ENCODE measurements at places on chromosomes 11 and 22. TPM values are rescaled to one million over a fixed set of nuclear protein-coding genes. Genes with fewer than 3 reads are reported as not detected.
A peak's percentile ranks its signal among the peaks of the same experiment; 100 is the strongest.

GRCh38 chr22:20258584-20259326 is 9.4 kb downstream of the RTN4R start:
- no peak for DNase-seq

- DNase-seq, result peak; percentile 19
Measured at GRCh38 chr11:40403321-40403720, 1056.1 kb downstream of the LRRC4C start.

DNA sequence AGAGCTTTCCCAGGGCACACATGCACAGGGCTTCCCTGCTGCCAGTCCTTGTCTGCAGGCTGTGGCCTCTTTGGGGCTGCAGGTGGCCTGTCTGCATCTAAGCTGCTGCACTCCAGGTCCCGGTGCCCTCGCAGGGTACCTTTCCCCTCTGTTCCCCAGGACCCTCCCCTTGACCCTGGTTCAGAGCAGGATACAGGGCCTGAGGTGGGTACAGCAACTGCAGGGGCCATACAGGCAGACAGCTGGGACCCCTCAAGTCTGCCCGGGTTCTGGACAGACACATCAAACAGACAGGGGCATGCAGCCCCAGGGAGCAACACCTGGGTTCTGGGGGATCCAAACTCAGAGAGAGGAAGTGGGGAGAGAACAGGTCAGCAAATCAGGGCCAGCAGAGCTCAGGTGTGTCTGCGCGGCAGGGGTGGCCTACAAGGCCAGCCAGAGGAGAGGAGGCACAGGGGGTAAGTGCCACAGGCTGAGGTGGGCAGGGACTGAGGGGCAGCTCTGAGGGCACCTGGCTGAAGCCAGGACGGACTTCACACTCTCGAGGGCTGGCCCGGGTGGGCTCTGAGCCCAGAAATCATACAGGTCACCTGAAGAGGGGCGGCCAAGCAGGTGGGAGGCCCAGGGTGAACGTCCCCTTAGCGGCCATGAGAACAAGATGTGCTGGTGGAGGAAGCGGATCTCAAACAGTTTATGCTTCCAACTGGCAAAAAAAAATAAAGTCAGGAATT is 29.9 kb upstream of the COMT start:
- no peak for DNase-seq

- no peak for DNase-seq
Measured at GRCh38 chr11:97742717-97743116, 1278.0 kb upstream of the CNTN5 start.

DNA sequence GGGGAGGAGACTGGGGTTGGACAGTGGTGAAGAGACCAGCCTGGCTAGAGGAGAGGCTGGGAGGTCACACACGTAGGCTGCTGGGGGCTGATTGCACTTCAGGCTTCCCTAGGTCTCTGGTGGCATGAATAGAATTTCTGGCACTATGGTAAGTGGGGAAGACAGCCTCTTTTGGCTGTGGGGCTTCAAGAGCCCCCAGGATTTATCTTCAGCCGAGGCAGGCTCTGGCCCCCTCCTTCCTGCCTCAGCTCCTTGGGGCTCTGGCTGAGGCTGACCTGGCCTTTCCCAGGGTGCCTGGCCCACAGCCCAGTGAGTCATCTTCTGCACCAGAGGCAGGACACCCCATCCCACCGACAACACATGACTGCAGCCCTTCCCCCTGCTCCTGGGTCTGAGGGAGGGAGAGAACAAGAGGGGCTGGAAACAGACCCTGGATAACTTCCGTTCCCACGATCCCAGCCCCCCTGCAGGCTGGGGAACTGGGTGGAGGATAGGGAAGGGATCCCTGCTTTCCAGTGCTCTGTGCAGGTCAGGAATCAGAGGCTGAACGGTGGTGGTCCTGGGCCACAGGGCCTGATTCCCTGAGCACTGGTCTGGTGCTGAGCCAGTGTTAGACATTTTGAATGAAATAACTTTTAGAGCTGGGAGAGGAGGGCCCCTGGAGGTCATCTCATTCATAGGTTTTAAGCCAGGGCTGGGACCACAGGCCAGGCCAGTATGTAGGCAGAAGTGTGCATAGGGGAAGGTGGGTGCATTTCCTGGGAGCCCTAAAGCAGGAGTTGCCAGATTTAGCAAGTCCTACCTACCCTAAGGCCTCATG is 26.5 kb downstream of the ARHGEF17 start:
- DNase-seq, result peak; percentile 67

DNA sequence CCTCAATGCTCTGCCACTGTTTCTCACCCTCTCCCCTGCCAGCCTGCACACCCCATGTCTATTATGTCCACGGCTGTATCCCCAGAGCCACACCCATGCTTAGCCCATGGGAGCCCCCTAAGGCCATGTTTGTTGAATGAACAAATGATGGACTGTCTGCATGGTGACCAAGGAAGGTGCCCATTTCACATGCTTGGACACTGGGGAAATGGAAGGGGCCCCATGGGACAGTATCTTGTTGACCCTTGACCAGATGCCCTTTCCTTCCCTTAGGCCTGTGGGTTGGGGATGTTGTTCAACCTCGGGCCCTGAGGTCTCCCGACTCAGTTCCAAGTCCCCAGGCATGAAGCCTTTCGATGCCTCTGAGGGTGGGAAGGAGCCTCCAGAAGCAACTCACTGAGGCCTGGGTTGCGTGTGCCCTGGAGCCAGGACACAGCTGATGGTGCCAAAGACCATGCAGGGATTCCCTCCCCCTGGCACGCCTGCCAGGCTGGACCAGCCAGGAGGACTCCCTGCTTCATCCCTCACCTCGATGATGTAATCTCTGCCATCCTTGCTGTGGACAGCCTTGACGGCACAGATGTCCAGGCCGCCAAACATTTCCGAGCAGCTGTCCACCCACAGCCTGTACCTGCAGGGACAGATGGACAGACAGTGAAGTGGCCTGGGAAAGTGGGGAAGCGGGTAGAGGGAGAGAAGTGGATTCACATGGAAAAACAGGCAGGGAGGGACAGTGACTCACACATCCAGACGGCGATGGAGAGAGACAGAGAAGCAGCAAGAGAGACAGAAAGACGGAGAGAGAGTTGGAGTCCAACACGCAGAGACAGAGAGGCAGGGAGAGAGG is 58.9 kb downstream of the FBXO7 start:
- DNase-seq, result no peak

GRCh38 chr11:16561150-16561549 is 177.3 kb upstream of the C11orf58 start:
- peak; percentile 4 for DNase-seq

Gene OVCH2
- total RNA-seq, result under 0.01 TPM

DNA sequence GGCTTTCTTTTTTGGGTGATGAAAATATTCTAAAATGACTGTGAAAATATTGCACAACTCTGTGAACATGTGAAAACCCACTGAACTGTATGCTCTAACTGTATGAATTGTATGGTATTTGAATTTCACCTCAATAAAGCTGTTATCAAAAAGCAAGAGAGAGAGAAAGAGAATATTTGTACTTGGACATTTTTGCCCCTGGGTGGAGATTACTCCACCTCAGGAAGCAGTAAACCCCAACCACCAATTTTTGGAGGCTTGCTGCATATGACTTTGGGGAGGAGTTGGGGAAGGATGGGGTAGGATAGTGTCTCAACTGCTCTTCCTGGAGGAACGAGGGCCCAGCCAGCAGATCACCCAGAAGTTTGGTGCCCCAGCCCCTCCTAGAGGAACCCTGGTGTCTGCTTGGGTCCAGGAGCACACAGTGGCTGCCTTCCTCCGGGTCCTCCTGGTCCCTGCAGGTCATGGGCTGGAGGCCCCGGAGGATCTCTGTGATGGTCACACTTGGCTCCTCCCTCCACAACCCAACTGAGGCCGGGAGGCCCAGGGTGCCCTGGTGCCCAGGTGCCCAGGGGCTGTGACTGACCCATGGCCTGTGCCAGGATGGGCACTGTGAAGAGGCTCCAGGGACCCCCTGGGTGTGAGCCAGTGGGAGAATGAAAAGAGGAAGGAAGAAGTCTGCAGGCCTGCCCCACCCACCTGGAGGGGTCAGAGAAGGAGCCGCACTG is 15.3 kb upstream of the PICK1 start:
- no peak for DNase-seq

DNA sequence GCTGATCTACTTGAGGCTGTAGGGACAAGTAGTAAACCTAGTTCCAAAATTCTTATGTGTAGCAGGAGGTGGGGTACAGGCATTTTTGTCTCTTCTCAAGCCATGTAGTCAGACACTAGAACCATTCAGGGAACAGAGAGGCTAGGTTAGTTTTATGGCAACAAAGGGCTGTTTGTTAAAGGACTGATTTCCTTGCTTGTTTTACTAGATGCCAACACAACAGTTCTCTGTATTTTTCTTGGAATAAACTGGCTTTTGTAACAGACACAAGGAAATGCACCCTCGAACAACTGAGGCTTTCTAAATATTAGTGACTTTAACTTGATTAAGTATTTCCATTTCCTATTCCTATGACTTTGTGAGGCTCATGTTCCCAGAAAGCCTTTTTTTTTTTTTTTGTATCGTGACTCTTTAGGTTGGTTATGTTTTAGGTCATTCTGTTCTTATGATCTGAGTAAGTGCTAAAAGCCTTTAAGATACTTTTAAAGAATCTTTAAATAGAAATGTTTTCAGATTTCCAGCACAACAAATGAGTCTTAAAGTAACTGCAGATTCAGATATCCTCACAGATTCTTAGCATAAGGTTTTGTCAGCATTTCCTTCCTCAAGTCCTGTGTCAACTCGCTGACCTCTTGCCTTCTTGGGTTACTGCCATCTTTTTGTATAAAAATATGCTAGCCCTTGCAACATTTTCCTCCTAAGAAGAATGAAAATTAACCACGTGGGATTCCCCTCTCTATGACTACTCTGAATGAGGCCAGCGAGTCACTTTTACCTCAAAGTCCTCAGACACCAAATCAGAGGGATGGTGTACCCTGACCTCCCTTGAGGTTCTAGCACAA is 92.5 kb downstream of the CCDC83 start:
- peak; percentile 88 for DNase-seq

DNA sequence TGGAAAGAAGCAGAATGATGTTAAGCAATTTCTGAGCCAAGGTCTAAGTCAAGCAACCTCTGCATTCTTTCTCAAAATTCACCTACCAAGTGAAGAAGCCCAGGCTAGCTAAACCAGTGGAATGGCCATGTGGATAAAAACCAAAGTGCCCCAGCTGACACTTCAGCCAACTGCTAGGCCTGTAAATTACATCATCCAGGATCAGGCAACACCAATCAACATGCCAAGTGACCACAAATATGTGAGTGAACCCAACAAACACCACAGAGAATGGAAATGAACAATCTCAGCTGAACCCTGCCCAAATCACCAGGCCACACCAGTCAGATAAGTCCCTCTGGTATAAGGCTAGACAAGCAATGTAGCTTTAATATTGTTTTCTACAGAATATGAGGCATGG is 25.1 kb upstream of the FJX1 start:
- DNase-seq, result peak; percentile 88

DNA sequence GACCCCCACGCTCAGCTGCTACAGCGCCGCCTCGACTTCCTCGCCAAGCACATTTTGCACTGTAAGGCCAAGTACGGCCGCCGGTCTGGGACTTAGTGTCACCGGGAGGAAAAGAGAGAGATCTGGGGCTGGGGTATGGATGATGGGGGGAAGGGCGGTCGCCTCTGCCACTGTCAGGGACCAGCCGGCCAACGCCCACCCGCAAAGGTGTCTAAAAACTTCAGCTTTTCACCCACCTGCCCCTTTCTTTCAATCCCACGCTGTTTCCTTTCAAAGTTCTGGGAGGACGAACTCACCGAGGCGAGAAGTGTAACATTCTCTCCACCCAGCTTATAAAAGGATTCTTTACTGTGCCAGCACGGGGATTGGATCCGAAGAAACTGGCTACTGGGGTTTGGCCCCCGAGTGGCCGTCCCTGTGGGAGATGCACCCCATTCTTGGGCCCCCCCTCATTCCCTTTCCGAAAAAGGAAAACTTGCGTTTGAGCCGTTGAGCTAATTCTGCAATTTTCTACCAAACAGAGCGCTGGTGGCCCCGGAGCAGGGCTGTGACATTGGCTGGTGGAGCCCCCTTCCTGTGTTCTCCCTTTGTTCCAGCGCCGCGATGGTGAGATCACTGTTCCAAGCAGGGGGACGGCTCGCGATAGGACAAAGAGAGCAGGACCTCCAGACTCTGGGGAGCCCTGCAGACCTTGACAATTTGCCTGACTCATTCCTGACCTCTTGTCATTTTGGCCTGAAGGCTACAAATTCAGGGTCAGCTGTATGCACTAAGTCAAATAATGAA is 1.8 kb downstream of the FJX1 start:
- DNase-seq, result peak; percentile 29

Gene RIMBP3B
- total RNA-seq, result under 0.01 TPM

GRCh38 chr22:22388090-22388489 is 120.5 kb downstream of the ZNF280B start:
- DNase-seq, result no peak

- DNase-seq, result no peak
Measured at GRCh38 chr11:14059491-14059890, 97.0 kb downstream of the SPON1 start.

DNA sequence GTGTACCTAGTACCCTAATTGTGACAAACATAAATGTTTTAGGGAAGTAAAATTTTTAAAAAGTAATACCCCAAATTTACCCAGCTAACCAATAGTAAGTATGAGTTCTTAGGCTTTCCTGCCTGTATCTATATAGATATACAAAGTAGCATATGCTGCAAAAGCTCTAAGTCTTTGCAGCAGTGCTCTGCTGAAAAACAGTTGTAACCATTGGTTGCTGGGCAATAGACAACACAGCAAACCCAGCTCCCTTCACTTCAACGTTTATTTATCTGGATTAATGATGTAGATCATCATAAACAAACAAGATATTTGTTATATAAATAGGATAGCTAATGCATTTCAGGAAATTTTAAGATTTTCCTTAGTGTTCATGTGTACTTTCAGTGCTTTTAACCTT is 82.7 kb downstream of the PAX6 start:
- DNase-seq, result no peak

GRCh38 chr11:32706985-32707741 is 87.3 kb downstream of the CCDC73 start:
- DNase-seq, result peak; percentile 90

Data from bronchial epithelial cell (primary cell).